ENCODE measurements at places on chromosomes 3 and 15. TPM values are rescaled to one million over a fixed set of nuclear protein-coding genes. Genes with fewer than 3 reads are reported as not detected.

Gene CHDH
- polyA plus RNA-seq = 0.81 TPM

Gene NMNAT3
- polyA plus RNA-seq = 6.5 TPM

Gene SEMA7A
- polyA plus RNA-seq = 4.3 TPM

Gene INSYN1
- 5.4 TPM for polyA plus RNA-seq

Gene GCNT3
- polyA plus RNA-seq = 0.13 TPM

Gene CTXN2
- polyA plus RNA-seq = not detected

Gene SH2D7
- polyA plus RNA-seq = 0.08 TPM

Gene EBLN2
- polyA plus RNA-seq = 6.5 TPM

Gene BRPF1
- polyA plus RNA-seq = 15.8 TPM

Gene DUOXA1
- polyA plus RNA-seq = not detected

Gene CEP70
- 24.7 TPM for polyA plus RNA-seq

Gene CYP8B1
- 0.08 TPM for polyA plus RNA-seq

Gene SPTSSB
- 0.49 TPM for polyA plus RNA-seq

All from muscle of back (tissue), 13 donors.